HFFc6 (cell line): ENCODE measurements at places on chromosomes 2 and 18. TPM values are rescaled to one million over a fixed set of nuclear protein-coding genes. Genes with fewer than 3 reads are reported as not detected.

SERPINB7 gene
- total RNA-seq, result 187 to 398 TPM (median 301 TPM) in 3 replicates

GRCh38 chr2:60046529-60046928 is 506.9 kb downstream of the BCL11A start:
- DNase-seq, result no peak

DNA sequence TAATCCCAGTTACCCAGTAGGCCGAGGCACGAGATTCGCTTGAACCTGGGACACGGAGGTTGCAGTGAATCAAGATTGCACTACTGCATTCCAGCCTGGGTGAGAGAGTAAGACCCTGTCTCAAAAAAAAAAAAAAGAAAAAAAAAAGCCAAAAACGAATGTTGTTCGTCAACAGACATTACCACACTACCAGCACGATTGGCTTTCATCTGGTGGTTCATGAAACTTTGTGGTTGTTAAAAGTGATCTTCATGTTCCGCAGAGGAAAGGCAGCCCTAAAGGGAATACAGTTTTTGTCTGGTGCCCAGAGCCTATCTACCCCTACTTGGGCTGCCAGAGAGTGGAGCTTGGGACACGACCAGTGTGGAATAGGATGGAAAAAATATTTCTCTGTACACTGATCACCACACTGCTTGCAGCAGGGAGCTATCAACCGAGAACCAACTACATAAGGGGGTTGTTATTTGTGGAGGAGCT is 13.6 kb upstream of the CXCR4 start:
- DNase-seq, result no peak

INHBB gene
- total RNA-seq, result 0.24 to 1.2 TPM (median 0.46 TPM) in 3 replicates
